ENCODE measurements at places on chromosomes 12 and 14.
A peak's percentile ranks its signal among the peaks of the same experiment; 100 is the strongest.

- no peak for DNase-seq
Measured at GRCh38 chr14:37088356-37089215, 83.8 kb downstream of the SLC25A21 start.

DNA sequence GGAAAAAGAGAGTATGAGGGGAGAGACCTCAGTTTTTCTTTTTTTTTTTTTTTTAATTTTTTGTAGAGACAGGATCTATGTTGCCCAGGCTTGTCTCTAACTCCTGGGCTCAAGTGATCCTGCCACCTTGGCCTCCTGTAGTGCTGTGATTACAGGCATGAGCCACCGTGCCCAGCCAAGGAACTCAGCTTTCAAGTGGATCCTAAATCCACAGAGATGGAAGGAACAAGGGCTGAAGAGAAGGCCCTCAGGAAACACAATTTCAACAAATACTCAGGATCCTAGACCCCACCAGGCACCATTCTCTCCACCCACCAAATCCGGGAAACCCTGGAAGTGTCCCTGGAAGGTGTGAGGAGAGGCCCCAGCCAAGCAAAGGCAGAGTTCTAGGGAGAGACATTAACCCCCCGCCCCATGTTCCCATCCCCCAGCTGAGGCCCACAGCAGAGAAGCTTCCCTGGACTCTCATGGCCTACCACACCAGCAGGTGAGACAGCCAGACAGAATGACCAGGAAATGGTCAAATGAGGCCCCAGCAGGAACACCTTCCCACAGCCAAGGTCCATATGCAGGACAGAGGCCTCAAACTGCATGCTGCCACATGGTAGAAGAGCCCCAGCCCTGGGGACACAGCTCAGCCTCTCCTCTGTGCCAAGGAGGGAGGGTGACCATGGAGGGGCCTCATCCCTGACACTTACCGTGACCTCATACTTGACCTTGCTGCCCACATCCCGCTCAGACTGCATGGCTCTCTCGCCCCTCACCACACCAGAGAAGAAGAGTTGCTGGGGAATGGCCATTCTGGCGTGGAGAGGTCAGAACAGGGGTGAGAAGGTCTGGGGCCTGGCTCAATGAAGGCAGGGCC is 14.1 kb downstream of the ITGA7 start:
- DNase-seq: no peak

- DNase-seq: no peak
Measured at GRCh38 chr12:21172079-21172478, 41.1 kb downstream of the SLCO1B1 start.

- DNase-seq: no peak
Measured at GRCh38 chr12:116164250-116165035, 113.0 kb downstream of the MED13L start.

DNA sequence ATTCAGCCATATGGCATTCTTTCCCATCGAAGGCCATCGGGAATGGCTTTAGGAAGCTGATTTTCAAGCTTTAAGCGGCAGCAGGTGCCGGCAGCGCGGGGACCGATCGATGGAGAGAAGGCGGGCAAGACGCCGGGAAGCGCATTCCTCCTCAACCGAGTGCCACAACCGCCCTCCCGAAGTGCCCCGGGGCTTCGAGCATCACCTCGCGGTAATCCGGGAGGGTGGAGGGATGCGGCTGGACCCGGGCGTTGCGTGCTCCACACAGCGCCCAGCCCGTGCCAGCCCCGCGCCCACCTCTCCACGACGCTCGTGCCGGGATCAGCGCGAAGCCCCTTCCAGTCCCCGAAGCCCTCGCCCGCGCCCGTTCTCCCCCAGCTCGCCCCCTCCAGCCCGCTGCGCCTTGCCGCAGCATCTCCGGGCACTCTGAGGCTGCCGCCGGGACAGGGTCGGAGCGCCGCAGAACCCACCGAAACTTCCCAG is 3.2 kb downstream of the USP44 start:
- DNase-seq: peak; percentile 25

GRCh38 chr12:15584366-15585041 is 204.7 kb downstream of the EPS8 start:
- no peak for DNase-seq

DNA sequence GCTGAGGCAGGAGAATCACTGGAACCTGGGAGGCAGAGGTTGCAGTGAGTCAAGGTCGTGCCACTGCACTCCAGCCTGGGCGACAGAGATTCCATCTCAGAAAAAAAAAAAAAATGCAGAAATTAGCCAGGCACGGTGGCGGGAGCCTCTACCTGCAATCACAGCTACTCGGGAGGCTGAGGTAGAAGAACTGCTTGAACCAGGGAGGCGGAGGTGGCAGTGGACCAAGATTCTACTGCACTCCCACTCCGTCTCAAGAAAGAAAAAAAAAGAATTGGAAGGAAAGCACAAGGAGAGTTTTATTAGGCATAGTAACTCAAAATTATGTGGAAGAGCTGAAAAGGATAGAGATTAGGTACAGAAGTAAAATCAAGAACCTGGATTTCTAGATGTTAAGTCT is 20.8 kb upstream of the AMHR2 start:
- DNase-seq: no peak

- DNase-seq: no peak
Measured at GRCh38 chr12:89414851-89415250, 62.5 kb upstream of the DUSP6 start.

GRCh38 chr12:122183588-122183940 is 641 bp downstream of the LRRC43 start:
- DNase-seq: no peak

GRCh38 chr14:69680297-69680696 is 68.9 kb downstream of the SUSD6 start:
- no peak for DNase-seq

DNA sequence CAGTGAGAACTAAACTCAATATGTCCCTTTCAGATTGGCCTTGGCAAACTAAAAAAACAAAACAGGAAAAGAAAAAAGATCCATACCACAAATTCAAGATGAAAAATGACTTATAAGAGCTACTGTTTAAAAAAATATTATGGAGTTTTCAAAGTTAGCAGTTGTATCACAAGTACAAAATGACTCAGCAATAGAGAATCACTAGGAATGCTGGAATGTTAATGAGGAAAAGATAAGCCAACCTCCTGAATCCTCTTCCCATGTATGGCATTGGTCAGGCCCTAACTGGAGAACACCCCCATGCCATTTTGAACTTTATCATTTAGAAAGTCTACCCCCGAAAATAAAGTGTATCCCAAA is 62.2 kb downstream of the PPP1R36 start:
- no peak for DNase-seq

DNA sequence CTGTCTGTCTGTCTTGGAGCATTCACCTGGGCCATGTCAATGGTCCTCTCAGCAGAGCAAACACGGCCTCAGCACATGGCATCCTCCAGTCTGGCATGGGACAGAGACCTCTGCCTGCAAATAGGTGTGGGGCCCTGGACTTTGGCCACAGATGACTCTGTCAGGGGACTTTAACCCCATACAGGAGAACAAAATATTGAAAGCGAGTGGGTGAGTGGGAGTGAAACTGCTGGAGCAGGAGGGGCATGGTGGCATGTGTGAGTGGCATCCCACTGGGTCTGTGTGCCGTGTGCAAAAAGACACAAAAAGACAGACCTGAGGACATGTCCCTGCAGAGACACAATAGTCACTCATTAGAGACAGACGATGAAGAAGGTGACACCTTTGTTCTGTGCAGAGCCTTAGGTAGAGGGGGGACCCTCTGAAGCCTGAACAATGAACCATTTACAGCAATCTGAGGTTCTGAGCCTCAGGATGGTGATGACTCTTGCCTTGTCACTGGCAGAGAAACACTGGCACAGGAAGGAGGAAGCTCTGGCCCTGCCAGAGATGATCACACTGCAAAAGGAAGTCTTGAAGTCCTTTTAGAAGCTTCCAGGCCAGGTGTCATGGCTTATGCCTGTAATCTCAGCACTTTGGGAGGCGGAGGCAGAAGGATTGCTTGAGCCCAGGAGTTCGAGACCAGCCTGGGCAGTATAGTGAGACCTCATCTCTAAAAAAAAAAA is 7.5 kb downstream of the LAG3 start:
- DNase-seq: no peak

- DNase-seq: no peak
Measured at GRCh38 chr12:75623631-75624154, 112.3 kb upstream of the KRR1 start.

DNA sequence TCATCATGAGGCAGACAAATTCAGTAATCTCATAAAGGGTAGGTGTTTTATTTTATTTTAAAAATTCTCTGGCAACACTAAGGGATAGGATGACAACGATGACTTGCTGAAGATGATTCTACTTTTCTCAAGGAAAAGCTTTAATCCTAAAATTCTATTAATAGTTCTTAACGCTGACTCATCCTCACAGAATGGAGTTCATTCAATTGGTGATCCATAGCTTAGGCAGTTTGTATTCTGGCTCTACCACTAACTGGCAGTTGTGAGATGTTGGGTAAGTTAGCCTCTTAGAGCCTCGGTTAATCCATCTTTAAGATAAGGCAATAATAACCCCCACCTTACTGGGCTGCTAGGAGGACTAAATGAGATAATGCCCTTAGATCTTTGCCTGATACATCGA is 116.3 kb downstream of the RTN1 start:
- DNase-seq: no peak

GRCh38 chr14:24372701-24373416 is 4.9 kb downstream of the NFATC4 start:
- DNase-seq: no peak

DNA sequence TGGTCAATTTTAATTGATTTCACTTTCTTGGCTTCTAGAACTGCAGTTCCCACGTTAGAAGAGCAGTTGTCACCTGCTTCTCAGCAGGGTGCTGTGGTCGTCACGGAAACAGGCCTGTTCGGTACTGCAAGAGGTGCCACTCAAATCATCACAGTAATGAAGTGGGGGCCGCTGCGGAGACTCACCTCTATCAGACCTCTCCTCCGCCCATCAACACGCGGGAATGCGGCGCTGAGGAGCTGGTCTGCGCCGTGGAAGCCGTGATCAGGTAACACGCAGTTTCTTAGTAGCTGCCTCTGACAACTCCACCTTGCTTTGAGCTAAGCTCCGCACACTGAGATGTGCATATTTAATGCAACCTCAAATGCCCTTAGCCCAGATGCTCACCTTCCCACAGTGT is 107.2 kb downstream of the UNC79 start:
- DNase-seq: no peak

DNA sequence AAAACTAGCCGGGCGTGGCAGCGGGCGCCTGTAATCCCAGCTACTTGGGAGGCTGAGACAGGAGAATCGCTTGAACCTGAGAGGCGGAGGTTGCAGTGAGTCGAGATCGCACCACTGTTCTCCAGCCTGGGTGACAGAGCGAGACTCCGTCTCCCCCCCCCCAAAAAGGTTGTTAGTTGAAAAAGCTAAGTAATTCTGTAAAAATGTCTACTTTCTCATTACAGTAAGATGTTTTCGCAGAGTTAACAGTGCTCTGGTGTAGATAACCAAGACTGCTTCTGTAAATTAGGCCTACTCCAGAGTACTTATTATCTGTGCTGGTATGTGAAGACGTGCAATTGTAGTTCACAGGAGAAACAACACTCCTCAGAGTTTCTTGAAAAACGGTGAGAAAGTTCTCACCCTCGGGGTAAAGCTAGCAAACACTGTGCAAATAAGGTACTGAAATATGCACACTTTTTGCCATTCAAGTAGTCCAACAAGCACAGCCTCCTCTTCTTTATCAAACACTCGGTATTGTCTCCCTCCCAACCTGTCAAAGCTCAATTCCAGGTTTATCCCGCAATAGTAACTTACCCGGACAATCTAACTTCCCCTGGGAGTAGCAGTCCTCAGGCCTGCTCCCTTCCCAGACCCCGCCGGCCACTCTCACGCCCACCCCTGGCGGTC is 974 bp downstream of the BTBD7 start:
- no peak for DNase-seq

DNA sequence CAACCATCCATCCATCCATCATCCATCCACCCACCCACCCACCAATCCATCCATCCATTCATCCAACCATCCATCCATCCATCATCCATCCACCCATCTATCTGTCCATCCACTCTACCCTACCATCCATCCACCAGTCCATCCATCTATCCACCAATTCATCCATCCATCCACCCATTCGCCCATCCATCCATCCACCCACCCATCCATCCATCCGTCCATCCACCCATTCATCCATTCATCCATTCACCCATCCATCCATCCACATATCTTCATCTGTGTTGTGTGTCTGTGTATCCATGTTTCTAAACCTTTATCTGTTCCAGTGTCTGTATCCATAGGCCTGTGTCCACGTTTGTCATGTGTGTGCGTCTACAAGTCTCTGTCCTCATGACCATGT is 9.9 kb downstream of the HNF1A start:
- DNase-seq: no peak

DNA sequence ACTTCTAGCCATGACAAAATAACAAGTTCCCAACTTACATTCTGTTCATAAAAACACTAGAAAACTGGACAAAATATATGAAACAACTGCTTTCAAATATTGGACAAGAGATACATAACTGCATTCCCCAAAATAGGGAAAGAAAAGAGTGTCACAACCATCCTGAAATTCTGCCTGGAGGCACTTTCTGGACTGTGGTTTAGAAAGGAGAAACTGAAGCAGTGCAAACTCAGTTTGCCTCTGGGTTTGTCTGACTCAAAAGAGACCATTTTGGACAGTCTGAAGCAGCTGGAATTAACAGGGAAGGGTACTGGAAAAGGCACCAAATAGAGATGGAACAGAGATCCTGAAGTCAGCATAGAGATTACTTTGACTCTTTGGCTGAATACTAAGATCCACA is 11.3 kb upstream of the SYT1 start:
- DNase-seq: no peak

DNA sequence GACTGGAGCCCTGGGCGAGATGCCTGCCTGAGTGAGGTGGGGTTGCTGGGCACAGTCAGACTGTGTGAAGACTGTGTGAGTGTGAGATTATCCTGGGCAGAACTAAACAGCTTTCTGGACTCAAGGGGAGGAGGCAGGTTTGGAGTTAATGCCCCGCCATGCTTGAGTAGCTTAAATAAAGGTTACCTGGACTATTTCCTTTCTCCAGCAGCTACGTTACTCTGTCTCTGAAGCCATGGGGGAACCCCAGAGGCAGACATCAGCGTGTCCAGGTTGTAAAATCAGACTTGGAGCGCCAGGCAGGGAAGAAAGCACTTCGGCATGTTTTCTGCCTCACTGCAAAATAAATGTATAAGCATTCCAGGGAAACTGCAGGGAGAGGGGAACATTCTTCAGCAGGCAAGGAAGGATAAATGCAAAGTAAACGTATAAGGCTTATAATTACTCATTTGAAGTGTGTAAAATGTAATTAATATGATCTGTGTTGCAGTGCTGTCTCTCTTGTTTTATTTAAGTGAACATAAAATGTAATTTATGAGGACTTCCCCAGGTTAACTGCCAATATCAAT is 129.7 kb downstream of the CHST11 start:
- DNase-seq: no peak

- no peak for DNase-seq
Measured at GRCh38 chr12:120735181-120735580, 9.6 kb downstream of the ACADS start.

- DNase-seq: no peak
Measured at GRCh38 chr14:21090194-21090939, 8.1 kb downstream of the ZNF219 start.

GRCh38 chr14:76550534-76550933 is 174.6 kb downstream of the ESRRB start:
- DNase-seq: no peak

GRCh38 chr12:69655616-69656340 is 43.3 kb downstream of the BEST3 start:
- no peak for DNase-seq

GRCh38 chr12:107359382-107359781 is 266.0 kb upstream of the CRY1 start:
- no peak for DNase-seq

GRCh38 chr14:34981743-34982420 is 910 bp upstream of the SRP54 start:
- DNase-seq: peak; percentile 10

- DNase-seq: no peak
Measured at GRCh38 chr14:54639611-54640010, 72.7 kb downstream of the SAMD4A start.

Data from stimulated activated CD4-positive, alpha-beta T cell treated with anti-CD3 and anti-CD28 coated beads, Interleukin-1b, Interleukin-23, amount 100 ng/mL, for 24 hours (primary cell).